Foreskin keratinocyte (primary cell): ENCODE measurements at places on chromosomes 12 and 14.

GRCh38 chr14:76924371-76925096 lies 98.3 kb downstream of the LRRC74A start:
- no peak for DNase-seq

- DNase-seq: no peak
These were observed 148.4 kb downstream of the RPAP3 start for GRCh38 chr12:47557386-47557785.

DNA sequence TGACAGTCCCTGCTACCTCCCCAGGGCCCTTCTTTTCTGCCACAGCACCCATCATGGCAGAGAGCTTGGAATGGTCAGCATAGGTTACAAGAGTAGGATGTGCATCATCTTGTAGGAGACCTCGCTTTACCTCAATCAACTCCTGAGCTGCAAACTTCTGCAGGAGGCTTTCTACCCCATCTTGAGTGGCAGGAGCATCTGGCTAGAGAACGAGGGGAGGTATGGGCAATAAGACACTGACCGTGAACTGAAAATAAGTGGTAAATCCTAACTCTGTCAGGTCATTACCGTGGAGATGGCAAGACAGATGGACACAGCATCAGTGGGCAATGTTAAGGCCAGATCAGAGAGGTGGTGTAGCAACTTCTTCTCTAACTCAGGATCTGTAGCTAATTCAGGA lies 7.8 kb downstream of the METTL3 start:
- no peak for DNase-seq

DNA sequence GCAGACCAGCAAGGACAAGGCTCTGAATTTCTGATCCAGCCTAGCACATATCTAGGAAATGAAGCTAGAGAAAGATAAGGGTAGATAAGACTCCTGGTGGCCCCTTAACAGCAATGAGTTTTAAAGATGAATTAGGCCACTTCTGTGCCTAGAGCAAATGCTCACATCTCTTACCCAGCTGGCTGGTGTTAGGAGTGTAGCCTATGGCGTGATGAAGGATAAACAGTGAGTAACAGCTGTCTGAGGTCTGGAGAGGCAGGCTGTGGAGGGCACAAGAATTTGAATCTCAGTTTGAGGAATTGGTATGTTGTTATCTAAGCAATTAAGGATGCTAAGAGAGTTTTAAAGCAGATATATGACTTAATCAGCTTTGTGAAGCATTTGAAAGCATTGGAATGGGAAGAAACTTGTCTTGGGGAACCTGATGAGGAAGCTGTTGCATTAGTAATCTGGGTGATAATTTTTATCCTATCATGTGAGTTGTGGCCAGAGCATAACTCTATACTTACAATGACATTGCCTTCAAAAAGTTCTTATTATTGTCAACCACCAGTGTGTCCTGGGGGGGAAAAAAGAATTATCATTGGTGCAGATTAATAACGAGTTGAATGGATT lies 161.8 kb downstream of the SRGAP1 start:
- no peak for DNase-seq

- peak; percentile 22 for DNase-seq
These were observed 14.5 kb downstream of the OAS2 start for GRCh38 chr12:112992541-112993398.

- DNase-seq: no peak
These were observed 85.4 kb upstream of the PLXNC1 start for GRCh38 chr12:94062796-94063635.

DNA sequence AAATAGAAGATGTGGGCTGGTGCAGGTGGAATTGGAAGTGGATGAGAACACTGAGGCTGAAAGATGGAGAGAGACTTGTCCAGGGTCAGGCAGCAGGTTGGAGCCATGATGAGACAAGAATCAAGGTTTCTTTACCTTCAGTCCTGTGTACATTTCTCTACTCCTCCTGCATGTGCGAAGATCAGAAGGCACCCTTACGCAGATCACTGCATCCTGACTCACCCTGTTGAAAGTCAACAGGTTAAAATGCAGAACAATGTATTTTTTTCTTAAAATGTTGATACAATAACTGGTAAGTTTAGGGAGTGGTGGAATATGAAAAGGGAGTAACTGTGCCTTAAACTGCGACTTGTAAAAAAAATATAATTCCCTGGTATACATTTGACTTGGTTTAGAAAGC lies 47.8 kb downstream of the TESPA1 start:
- DNase-seq: peak; percentile 69

DNA sequence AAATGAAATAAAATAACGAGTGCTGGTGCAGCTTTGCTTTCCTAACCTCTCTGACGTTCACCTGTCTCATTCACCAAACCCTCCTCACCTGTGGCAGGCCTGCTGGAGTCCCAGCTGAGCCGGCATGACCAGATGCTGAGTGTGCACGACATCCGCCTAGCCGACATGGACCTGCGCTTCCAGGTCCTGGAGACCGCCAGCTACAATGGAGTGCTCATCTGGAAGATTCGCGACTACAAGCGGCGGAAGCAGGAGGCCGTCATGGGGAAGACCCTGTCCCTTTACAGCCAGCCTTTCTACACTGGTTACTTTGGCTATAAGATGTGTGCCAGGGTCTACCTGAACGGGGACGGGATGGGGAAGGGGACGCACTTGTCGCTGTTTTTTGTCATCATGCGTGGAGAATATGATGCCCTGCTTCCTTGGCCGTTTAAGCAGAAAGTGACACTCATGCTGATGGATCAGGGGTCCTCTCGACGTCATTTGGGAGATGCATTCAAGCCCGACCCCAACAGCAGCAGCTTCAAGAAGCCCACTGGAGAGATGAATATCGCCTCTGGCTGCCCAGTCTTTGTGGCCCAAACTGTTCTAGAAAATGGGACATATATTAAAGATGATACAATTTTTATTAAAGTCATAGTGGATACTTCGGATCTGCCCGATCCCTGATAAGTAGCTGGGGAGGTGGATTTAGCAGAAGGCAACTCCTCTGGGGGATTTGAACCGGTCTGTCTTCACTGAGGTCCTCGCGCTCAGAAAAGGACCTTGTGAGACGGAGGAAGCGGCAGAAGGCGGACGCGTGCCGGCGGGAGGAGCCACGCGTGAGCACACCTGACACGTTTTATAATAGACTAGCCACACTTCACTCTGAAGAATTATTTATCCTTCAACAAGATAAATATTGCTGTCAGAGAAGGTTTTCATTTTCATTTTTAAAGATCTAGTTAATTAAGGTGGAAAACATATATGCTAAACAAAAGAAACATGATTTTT lies 17.1 kb upstream of the AMN start:
- no peak for DNase-seq

- no peak for DNase-seq
These were observed 438.2 kb downstream of the ETNK1 start for GRCh38 chr12:23063206-23063605.

DNA sequence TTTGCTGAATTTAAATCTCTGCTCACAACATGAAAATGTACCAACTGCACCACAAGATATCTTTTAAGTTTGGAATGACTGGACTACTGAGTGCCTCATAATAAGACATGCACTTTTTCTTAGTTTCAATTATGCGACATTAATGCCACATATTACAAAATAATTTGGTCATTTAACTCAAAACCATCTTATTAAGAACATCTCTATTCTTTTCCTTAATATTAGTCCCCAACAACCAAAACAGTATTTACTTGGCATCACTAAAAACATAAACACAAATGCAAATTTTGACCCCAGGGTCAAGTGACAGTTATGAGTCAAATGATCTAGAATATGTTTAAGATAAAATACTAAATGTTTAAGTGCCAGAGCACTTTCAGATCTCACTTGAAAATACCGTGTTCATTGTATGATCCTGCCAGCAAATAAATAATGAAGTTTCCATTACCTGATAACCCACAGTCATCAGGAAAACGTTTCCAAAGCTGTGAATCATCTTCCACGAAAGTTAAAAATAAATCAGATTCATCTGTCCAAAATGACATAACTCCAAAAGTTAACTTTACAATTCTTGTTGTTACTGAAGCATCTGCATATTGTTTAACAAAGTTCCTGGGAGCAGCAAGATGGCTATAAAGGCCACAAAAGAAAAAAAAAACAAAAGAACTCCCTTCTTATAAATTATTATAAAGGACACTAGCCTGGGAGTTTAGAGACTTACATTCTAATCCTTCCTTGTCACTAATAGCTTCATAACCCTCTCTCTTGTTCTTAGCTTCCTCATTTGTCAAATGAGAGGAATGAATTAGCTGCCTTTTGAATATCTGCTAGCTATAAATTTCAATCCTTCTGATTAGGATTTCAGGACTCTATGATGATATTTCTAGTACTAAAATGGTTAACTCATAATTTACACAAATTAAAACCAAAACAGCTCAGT lies 30.5 kb upstream of the AP4S1 start:
- peak; percentile 50 for DNase-seq

- DNase-seq: no peak
These were observed 82.0 kb upstream of the WSCD2 start for GRCh38 chr12:108047071-108047550.

GRCh38 chr14:76882651-76883050 lies 56.4 kb downstream of the LRRC74A start:
- no peak for DNase-seq

- no peak for DNase-seq
These were observed 59.4 kb upstream of the E2F7 start for GRCh38 chr12:77124767-77125166.

GRCh38 chr12:120844297-120844696 lies 59.9 kb downstream of the SPPL3 start:
- no peak for DNase-seq

DNA sequence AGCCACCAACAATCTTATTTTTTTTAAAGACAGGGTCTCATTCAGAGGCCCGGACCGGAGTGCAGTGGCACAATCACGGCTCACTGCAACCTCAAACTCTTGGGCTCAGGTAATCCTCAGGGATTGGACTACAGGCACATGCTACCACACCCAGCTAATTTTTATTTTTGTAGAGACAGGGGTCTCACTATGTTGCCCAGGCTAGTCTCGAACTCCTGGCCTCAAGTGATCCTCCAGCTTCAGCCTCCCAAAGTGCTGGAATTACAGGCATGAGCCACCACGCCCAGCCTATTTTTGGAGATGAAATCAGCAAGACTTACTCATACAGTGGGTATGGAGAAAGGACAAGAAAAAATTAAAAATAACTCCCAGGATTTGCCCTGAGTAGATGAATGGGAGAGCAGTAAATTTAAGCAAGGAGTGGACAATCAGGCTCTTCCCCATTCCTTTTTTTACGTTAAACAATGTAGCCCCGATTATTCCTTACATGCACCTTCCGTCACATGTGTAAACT lies 13.2 kb downstream of the FMNL3 start:
- peak; percentile 39 for DNase-seq

DNA sequence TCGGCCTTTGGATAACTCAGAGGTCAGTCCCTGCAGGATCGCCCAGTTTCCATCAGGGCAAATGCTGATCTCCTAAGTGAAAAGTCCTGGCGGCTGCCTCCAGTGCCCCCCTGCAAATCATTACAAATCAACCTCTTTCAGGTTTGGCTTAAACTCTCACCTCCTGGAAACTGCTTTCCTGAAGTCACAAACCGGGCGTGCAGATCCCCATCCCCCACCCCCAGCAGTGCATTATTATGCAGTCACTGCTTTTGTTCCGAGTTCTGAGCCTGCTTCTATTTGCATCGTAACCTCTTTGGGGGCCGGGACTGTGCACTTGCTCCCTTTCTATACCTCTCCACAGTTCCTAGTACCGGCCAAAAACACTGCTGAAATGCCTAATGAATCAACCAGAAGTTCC lies at the start of gene USP44:
USP44 (minus strand) TSS at position 172 of the 400 bp plus-strand sequence. CDS start 17,220 bp downstream, outside the sequence.
- no peak for DNase-seq

- no peak for DNase-seq
These were observed 19.6 kb upstream of the SMCO2 start for GRCh38 chr12:27426743-27427487.

GRCh38 chr12:124518051-124518932 lies 49.1 kb downstream of the NCOR2 start:
- peak; percentile 96 for DNase-seq

- DNase-seq: no peak
These were observed 224.5 kb upstream of the PELI2 start for GRCh38 chr14:55893705-55894104.

DNA sequence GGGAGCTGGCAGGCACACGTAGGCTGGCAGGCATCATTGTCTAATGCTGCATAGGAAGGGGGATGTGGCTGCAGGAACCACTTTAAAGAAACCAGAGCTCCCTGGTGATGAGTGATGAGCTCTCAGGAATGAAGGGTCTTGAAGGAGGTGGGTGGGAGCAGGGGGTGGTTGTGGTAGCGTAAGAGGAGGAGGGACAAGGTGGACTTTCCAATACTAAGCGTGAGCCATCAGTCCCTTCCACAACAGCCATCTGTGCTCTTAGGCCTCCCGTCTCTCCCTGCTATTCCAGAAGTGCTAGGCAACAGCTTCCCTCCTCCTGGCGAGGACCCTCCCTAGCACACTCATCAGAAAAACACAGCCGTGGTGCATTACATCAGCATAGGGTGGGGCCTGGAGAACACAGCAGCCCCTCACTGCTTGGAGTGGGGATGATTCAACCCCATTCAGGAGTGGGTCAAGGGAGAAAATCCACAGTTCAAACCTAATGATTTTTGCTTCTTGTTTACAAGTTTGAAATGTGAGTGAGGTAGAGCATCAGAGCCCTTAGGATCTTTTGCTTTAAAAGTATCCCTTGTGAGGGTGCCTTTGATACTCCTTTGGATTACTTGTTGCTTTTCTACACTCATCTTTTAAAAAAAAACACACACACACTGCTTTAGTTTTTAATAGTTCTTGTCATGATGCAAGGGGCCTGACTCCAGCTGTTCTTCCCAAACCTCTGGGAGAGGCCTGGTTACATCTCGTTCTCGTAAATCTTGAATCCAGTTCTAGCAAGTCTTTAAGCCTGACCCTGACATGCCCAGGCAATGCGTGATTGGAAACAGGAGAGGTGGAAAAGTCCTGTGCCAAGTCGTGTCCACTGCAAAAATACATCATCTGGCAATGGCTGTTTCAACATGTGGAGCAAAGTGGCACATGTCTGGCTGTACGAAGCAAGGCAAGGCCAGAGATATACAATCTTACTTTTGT lies 356.4 kb upstream of the DDHD1 start:
- DNase-seq: peak; percentile 97

DNA sequence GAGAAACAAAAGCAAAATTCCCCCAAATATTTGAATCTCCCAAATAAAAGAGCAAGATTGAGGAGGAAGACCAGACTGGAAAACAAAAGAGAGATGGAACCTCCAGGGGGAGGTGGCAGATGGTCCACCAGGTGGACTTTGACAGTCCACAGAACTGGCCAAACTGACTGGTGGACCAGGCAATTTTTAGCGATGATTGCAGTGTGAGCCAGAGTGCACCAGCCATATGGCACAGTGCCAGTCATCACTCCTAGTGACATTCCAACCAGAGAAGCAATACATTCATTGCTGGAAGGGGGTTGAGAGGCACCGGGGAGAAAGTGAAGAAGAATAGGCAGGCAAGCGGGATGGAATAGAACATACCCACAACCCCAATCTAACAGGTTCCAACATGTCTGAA lies 182.9 kb downstream of the EXOC5 start:
- no peak for DNase-seq

- peak; percentile 49 for DNase-seq
These were observed 135.9 kb upstream of the ATP2B1 start for GRCh38 chr12:89844539-89844938.

GRCh38 chr12:29211696-29212095 lies 62.6 kb downstream of the FAR2 start:
- DNase-seq: no peak

GRCh38 chr14:51653775-51654532 lies 2.2 kb downstream of the FRMD6 start:
- no peak for DNase-seq
